Activated naive CD4-positive, alpha-beta T cell treated with Interleukin-2 at 50 U/mL for 16 hours (primary cell): ENCODE measurements at places on chromosomes 12 and 14.
A peak's percentile ranks its signal among the peaks of the same experiment; 100 is the strongest.

DNA sequence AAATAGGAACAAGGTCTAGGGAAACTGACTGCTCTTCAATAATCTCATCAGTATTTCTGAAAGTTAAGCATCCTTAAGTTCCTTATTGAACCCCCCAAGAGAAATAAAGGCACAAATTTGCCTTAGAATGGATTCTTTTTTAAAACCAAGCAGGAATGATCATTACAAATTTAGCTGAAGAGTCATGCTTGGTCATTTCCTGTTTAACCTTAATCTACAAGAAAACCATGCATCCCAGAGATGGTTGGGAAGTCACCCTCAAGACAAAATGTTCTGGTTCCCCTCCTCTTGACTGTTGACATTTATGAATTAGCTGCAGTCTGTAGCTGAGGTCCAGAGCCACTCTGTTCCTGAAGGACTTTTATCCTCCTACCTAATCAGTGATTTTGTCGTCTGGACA is 291.8 kb upstream of the G2E3 start:
- DNase-seq, result no peak

DNA sequence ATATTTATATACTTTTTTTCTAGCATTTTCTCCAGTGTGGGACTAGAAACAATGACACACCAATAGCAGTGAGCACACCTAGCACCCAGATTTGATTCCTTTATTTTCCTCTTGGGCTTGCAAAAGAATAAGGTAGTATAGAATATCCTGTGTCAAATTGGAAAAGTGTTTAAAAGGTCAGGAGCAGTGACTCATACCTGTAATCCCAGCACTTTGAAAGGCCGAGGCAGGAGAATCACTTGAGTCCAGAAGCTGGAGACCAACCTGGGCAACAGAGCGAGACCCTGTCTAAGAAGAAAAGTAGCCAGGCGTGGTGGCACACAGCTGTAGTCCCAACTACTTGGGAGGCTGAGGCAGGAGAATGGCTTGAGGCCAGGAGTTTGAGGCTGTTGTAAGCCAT is 53.8 kb upstream of the SGPP1 start:
- DNase-seq, result no peak

- no peak for DNase-seq
These were observed 49.5 kb upstream of the NUAK1 start for GRCh38 chr12:106188256-106188655.

- no peak for DNase-seq
These were observed 43.4 kb upstream of the PIK3C2G start for GRCh38 chr12:18217966-18218365.

DNA sequence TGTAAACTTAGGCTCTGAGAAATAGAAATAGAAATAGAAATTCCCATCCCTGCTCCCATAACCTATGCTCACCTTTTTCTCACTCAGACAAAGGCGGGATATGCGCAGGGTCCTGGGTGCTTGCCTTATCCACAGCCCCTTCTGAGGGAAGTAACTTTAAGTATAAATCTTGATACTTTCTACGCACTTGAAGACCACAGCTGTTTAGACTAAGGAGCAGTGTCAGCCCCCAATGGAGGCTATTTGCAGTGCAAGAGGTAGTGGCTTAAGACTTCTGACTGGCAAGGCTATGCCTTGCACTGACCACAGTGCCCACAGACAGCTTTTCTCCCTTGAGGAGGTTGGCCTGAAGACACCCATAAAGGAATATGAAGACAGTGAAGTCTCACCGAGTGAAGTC is 35.2 kb downstream of the ASCL1 start:
- DNase-seq, result no peak

DNA sequence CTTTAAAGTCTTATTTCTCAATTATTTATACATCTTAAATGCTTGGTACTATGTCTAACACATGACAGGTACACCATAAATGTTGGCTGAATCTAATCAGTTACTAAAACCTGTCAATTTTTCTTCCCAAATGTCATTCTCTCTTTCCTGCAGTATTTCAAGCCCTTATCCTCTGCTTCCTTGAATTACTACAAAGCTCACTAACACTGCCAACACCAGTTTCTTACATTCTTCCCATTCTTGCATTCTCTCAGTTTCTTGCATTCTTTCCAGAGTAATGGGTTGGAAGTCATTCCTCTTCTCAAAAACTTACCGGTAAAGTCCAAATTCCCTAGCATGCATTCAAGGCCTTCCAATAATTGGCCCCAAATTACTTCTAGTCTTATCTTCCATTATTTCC is 9.6 kb upstream of the SMARCC2 start:
- no peak for DNase-seq

- DNase-seq, result no peak
These were observed 9.3 kb upstream of the ESR2 start for GRCh38 chr14:64303471-64303917.

DNA sequence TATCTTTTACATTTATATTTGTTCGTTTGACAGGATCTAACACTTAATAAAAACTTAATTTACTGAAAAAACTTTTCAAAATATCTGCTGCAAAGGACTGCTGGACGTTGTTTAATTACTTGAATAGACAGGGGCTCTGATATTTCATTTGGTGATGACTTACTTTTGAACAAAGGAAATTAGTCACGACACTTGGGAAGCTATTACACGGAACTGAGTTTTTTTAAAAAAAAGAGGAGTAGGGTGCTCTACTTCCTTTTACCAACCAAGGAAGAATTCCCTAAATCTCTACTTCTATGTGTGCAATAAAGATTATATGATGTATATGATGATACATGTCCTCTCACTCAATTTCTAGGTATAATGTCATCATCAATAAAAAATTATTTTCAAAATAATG is 4.7 kb downstream of the FGD6 start:
- no peak for DNase-seq

- DNase-seq, result no peak
These were observed 48.6 kb downstream of the DRAM1 start for GRCh38 chr12:101925935-101926334.

DNA sequence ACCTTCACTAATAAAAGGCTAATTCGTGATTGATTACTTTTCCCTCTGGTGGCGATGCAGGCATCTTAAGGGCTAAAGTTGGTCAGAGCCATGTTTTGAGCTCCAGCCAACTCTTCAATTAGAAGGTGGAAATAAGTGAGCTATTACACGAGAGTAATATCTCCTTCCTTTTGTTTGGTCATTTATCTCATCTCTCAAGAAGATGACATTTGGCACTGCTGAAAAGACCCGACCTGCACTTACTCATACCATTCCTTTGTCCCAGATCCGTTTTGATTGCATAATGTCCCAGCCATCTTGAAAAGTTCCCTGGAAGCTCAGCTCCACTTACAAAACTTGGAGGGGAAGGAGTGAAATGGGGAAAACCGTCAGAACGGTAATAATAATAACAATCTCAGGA is 316.2 kb downstream of the VRK1 start:
- no peak for DNase-seq

- no peak for DNase-seq
These were observed 577.7 kb downstream of the SLC16A7 start for GRCh38 chr12:60173224-60174170.

DNA sequence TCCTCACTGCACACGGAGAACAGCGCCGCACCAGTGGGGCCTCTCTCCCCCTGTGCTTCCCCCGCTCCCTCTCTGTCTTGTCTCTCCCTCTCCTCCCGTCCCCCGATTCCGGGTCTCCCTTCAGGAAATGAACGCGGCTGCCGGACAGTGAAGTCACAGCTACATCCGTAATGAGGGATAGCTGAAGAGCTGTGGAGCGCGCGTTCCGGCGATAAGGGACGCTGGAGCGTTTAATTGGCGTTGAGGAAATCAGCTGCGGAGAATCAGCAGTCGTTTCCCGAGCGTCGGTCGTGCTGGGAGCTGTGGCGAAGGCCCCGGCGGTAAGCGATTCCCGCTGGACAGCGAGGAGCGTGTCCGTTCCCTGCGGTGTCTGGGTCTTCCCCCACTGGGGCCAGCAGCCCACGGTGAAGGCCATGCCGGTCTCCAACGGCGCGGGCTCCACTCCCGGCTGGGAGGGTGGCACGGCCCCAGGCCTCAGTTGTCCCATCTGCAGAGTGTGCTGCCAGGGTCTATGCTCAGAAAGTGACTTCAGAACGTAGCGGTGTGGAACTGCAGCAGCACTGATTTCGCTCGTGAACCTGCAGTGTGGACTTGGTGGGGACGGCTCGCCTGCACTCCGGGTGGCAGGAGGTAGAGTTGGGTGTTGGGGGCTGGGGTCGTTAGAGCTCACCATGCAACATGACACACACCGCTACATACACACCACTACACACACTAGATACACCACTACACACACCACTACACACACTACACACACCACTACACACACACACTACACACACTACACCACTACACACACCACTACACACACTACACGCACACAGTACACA is 10.9 kb downstream of the NOC4L start:
- no peak for DNase-seq

DNA sequence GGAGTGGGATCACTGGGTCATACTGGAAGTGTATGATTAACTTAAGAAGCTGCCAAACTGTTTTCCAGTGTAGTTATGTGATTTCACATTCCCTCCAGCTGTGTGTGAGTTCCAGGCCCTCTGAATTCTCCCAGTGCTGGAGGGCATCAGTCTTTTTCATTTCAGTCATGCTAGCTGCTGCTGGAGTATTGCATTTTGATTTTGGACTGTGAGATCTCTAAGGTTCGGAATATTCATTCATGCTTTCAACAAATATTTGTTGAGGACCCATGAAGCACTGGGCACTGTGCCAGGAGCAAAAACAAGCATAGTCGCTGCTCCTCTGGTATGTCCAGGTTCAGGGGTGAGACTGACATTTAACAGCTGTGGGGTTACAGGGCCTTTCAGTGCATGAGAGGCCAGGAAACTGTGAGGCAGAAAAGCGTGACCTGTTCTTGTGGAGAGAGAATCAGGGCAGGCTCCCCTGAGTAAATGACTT is 133.2 kb downstream of the SCARB1 start:
- DNase-seq, result no peak

DNA sequence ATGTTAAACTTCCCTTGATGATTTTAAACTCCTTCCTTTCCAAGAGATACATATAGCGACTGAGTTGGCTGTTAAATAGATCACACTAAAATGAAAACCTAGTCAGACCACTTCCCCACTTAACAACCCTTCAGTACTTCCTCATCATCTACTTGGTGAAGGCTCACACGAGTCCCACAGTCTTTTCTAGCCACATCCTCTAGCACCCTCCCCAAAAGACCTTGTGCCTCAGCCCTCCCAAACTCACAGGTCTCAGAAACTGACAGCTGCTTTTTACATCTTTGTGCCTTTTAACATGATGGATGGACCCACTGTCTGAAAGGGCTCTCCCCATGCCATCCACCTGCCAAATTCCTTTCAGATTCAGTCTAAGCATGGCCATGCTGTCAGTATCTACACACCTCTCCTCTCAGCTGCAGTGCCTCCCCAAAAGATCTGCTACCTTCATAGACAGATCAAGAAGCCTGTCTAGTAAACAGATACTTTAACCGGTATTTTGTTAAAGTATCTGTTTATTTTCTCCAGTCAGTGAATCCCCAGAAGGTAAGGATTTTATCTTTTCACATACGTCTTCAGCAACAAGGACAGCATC is 65.1 kb upstream of the GPHB5 start:
- DNase-seq, result peak; percentile 10

DNA sequence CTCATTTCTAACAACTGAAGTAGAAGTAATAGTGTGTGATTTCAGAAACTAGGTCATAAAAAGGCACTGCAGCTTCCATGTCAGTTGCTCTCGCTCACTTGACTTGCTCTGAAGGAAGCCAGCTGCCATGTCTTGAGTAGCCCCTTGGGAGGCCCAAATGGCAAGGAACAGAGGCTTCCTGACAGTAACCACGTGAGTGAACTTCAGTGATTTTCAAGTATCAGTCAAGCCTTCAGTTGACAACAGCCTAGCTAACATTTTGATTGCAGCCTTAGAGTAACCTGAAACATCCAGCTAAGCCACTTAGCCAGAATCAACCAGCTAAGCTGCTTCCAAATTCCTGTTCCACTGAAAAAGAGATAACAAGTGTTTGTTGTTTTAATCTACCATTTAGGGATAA is 26.7 kb downstream of the TOGARAM1 start:
- DNase-seq, result no peak

- DNase-seq, result no peak
These were observed 144.9 kb upstream of the CRY1 start for GRCh38 chr12:107238296-107238695.

- DNase-seq, result no peak
These were observed 44.4 kb downstream of the CCDC60 start for GRCh38 chr12:119378903-119379302.

- DNase-seq, result no peak
These were observed 76.0 kb downstream of the ACACB start for GRCh38 chr12:109192358-109192757.

- no peak for DNase-seq
These were observed 266.7 kb upstream of the HMGA2 start for GRCh38 chr12:65557438-65558181.

DNA sequence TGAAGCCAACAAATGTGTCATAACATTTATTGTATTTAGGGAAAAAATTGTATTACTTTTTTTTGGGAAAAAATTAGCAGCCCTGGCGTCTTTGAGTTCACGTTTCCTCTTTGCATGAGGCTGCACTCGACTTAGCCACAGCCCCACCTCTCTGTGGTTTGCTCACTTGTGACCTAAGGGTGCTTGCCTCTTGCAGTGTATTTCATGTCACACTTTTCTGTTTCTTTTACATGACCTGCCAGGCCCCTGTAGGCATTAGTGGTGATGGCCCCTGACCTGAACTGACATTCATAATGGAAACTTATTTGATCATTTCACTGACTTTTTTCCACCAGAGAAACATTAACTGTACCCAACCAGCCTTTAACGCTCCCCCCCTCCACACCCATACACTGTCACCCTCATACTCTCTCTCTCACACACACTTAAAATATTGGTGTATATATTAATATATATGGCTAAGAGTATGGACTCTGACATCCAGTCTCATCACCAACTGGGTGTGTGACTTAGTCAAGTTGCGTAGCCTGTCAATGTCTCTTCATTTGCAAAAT is 122.9 kb downstream of the PRKCH start:
- peak; percentile 70 for DNase-seq

- DNase-seq, result no peak
These were observed 196.4 kb downstream of the TMTC3 start for GRCh38 chr12:88338486-88338885.

DNA sequence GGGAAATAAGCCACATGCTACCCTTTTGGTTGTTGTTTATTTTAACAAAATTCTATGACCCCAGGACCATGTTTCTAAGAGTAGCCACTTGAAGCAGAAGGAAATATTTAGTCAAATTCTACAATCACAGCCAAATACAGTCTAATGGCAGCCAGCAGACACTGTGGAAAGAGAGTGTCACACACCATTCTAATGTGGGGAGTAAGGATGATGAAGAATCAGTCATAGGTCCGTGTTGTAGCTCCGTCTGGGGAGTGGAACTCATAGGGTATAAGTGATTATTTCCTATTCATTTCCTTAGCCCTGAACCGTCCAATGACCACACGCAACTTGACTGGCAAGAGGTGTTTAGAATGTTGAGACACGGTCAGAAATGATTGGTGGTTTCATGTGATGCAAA is 461.2 kb downstream of the DPF3 start:
- DNase-seq, result no peak

GRCh38 chr14:41418851-41419250 is 187.8 kb upstream of the LRFN5 start:
- DNase-seq, result no peak
